ENCODE measurements at places on chromosomes 1 and 21.
A peak's percentile ranks its signal among the peaks of the same experiment; 100 is the strongest.

- DNase-seq = peak; percentile 5
Measured at GRCh38 chr21:33939226-33939625, 23.6 kb upstream of the ATP5PO start.

DNA sequence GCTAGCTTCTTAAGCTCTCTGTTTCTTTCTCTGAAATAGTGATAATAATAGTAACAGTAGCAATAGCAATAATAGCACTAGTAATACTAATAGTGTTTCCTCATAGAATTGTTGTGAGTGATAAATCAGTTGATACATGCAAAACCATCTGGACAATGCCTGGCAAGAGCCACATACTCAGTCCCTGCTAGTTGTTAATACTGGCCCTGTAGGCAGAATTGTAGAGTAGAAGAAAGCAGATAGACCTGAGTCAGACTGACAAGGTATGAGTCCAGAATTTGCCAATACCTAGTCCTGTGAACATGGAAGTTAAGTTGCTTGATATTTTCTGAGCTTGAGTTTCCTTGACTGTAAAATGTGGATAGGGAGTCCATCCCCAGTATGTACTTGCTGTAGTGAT is 171.9 kb downstream of the C1orf21 start:
- DNase-seq = no peak

DNA sequence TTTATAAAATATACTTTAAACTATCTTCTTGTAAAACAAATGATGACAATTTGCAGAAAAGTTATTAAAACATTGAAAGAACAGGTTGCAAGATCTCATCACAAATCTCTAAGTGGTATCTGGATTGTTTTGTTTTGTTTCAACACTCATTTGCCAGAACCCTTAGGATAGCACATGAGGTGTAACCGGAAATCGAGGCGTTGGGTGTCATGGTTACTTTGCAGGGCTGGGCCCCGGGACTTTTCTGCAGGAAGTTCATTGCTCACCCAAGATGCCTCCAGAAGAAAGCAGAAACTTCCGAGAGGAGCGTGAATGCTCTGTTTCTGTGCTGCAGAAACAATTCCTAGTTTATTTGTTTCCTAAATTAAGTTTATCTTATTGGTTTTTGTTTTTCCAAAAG is 2.5 kb downstream of the DISC1 start:
- peak; percentile 41 for DNase-seq

DNA sequence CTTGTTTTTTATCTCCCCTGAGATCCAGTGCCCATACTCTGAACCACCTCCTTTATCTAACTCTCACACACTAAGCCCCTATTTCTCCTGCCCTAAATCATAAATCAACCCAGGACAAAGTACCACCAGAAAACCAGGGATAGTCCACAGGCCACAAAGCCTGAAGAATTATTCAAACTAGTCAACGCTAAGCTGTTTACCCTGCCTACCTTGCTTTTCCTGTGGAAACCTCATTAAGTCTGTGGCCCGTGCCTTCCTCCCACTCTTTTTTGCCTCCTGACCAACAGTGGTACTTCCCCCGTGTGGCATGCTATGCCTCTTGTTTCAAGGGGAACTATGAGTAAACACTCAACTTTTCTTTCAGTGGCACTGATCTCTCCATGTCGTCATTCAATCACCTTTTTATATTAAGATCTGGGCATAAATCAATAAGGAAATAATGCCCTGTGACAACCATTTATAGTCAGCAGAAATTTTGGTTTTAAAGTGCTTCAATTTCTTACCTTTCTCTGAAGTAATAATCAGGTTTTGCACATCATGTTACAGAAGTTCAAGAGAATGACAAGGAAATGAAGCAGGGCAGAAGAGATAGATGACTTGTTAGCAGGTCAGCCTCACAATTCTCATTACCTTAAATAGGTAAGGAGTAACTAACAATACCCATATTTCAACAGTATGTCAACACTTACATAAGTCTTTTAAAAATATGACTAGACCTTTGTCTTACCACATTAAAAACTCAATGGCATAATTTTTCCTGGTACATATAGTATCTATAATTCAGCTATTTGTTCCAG is 32.1 kb downstream of the EYA3 start:
- peak; percentile 66 for DNase-seq

GRCh38 chr1:172742599-172743500 is 83.9 kb downstream of the FASLG start:
- DNase-seq = no peak

DNA sequence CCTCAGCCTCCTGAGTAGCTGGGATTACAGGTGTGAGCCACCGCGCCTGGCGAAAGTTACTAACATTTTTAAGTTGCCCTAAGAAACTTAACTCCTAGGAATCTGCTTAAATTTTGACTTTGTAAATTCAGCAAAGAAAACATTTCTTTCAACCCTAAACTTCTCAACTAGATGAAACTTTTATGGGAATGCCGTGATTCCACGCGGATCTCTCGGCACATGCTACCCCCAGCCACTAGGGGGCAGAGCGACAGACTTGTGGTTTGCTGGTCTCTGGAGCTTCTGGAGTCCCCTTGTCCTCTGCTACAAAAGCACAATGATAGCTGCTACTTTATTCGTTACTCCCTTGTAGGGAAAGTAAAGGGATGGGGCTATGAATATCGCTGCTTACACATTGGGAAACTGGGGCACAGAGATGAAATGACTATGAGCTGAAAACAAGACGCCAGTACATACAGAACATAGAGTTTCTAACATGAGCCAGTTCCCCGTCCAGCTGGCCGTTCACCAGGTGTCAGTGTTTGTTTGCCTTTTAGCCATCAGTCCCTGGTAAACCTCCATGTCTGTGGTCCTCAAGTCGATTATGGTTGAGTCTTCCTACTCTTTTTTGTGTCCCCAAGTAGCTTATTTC is 114.7 kb downstream of the PBX1 start:
- DNase-seq = no peak

DNA sequence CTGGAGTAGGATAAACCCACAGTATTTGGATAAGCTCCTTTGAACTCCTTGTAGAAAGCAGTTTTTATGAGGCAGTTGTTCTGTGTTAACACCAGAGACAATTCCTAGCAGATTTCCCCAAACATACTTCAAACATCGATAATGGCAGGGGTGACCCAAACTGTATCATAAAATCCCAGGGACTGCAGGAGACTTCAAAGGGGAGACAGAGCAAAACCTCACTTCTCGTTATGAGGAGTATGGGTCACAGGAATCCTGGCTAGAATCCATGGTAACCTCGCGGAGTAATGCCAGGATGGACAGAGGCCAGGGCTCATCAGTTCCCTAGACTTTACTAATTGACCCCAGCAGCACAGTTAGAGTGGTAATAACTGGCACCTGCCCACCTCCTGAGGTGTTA is 148.0 kb downstream of the DHRS3 start:
- no peak for DNase-seq

GRCh38 chr1:147243228-147243685 is 773 bp downstream of the CHD1L start:
- DNase-seq = peak; percentile 55

DNA sequence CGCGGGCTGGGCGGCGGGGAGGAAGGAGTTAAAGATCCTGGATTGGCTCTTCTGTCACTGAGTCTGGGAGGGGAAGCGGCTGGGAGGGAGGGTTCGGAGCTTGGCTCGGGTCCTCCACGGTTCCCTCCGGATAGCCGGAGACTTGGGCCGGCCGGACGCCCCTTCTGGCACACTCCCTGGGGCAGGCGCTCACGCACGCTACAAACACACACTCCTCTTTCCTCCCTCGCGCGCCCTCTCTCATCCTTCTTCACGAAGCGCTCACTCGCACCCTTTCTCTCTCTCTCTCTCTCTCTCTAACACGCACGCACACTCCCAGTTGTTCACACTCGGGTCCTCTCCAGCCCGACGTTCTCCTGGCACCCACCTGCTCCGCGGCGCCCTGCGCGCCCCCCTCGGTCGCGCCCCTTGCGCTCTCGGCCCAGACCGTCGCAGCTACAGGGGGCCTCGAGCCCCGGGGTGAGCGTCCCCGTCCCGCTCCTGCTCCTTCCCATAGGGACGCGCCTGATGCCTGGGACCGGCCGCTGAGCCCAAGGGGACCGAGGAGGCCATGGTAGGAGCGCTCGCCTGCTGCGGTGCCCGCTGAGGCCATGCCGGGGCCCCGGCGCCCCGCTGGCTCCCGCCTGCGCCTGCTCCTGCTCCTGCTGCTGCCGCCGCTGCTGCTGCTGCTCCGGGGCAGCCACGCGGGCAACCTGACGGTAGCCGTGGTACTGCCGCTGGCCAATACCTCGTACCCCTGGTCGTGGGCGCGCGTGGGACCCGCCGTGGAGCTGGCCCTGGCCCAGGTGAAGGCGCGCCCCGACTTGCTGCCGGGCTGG is at the start of gene NPR1:
Gene NPR1, plus strand, starts transcription at position 170 of the 818 bp plus-strand sequence. Its CDS starts 421 bp downstream, at position 591.
- DNase-seq = peak; percentile 55

DNA sequence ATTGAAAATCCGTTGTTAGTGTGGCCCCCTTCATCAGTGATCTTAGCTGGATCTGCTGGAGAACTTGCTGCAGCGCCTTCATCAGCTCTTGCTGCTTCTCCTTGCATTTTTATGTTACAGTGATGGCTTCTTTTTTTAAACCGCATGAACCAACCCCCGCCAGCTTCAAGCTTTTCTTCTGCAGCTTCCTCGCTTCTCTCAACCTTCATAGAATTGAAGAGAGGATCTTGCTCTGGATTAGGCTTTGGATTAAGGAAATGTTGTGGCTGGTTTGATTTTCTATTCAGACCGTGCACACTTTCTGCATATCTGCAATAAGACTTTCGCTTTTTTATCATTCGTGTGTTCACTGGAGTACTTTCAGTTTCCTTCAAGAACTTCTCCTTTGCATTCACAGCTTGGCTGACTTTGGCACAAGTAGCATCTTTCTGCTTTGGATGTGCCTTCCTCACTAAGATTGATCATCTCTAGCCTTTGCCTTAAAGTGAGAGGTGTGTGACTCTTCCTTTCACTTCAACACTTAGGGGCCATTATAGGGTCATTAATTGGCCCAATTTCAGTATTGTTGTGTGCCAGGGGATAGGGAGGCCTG is 13.1 kb downstream of the RNF187 start:
- no peak for DNase-seq

- DNase-seq = peak; percentile 77
Measured at GRCh38 chr1:66981679-66982078, 56.9 kb downstream of the MIER1 start.

- DNase-seq = no peak
Measured at GRCh38 chr1:89147678-89148658, 22.1 kb upstream of the GBP2 start.

DNA sequence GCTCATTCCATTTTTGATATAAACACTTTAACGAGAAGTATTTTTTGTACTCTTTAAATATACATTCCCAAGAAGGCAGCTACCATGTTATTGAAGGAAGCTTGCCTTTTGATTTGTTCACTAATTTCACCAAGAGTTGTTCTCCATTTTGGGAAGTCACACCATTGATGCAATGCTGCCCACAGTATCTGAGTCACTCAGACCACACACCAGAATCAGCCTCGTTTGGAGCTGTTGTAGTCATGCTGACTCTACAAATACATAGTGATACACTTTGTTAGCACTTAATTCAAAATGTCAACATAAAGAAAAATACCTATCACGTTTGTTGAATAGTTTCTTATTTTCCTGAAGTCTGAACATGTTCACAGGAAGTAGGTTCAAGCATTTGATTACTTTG is 78.7 kb downstream of the PAPPA2 start:
- no peak for DNase-seq

DNA sequence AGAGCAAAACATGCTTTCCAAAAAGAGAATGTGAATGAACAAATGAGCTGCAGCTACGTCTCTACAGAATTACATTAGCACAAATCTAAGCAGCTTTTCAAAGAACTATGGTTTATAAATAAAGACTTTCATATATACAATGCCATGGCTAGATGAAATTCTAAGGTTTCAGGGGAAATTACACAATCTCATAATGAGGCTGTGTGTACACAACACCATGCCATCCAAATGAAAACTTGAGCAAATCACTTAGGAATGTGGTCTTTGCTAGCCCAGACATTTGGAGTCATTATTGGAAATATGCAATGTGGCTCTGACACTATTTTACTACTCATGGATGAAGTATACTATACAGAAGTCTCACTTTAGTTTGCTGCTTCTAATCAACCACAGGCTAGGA is 37.5 kb downstream of the SPAG17 start:
- no peak for DNase-seq

GRCh38 chr1:107678993-107679392 is 286.0 kb downstream of the VAV3 start:
- no peak for DNase-seq

- DNase-seq = peak; percentile 9
Measured at GRCh38 chr1:116425987-116426386, 52.9 kb downstream of the ATP1A1 start.

- DNase-seq = peak; percentile 73
Measured at GRCh38 chr1:156963621-156964020, 43.2 kb downstream of the LRRC71 start.

GRCh38 chr1:7389906-7390603 is 381.0 kb upstream of the VAMP3 start:
- DNase-seq = no peak

DNA sequence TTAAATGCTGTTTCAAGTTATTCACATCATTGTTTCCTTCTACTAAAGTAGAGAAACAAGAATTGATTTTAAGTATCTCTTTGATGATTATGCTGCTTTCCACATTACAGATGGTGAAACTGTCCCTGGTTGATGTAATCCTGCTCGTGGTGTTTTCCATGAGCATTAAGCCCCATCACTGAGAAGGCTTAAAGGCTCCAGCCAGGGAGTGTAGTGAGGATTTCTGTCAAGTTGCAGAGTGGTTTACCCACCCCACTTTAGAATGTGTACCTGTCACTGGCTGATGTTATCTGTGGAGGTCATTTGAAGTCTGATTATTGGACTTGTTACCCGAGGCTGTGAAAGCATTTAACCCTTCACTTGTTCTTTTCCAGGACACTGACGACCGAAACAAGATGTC is 12.9 kb downstream of the CERS2 start:
- no peak for DNase-seq

- no peak for DNase-seq
Measured at GRCh38 chr1:212269306-212269705, 15.9 kb upstream of the PPP2R5A start.

DNA sequence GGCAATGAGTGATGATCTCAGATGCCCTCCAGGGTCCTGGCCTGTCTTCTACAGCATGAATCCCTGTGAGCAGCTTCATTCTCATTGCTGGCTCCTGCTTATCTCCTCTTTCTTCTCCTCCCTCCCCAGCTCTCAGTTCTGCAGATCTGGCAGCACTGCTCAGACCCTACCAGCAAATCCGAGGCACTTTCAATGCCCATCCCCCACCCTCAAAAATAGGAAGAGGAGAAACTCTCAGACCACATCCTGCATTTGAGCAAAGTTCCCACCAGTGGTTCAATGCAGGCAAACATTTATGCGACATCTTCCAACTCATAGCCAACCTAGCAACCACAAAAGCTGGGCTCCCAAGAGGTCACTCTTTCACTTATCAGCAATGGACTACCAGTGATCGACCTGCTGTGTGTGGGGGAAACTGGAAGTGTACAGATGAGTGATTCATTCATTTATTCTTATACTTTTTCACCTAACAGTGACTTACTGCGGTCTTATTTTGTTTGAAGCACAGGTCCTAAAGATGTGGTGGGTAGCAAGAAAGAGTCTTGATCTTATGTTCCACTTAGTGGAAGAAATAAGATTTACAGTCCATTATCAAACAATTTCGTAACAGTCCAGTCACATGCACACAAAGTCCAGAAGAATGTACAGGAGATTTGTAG is 5.8 kb upstream of the CHI3L2 start:
- peak; percentile 81 for DNase-seq
